AG04450 (cell line): ENCODE measurements at places on chromosomes 4 and X. TPM values are rescaled to one million over a fixed set of nuclear protein-coding genes. Genes with fewer than 3 reads are reported as not detected.

The CXCL13 gene
- polyA plus RNA-seq: not detected in 2 replicates

The CNGA1 gene
- not detected in 2 replicates for polyA plus RNA-seq

The GC gene
- polyA plus RNA-seq: not detected in 2 replicates

The F11 gene
- polyA plus RNA-seq: not detected in 2 replicates

The NWD2 gene
- polyA plus RNA-seq: not detected in 2 replicates

The FRMD7 gene
- polyA plus RNA-seq: not detected in 2 replicates

The HSFX4 gene
- polyA plus RNA-seq: not detected in 2 replicates

DNA sequence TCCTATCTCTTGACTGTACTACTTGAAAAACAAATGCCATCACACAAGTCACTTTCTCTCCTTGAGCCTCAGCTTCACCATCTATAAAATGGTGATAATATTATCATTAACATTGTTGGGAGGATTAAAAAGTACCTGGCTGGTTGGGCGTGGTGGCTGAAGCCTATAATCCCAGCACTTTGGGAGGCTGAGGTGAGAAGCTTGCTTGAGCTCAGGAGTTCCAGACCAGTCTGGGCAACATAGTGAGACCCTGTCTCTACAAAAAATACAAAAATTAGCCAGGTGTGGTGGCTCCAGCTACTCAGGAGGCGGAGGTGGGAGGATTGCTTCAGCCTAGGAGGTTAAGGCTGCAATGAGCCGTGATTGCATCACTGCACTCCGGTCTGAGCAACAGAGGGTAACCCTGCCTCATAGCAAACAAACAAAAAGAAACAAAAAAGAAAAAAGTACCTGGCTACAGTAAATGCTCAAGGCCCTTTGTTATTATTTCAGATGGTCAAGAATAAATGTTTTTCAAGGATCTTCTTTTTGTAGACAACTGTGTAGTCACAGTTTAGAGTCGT, 120.3 kb downstream of the CHRNA9 start:
- no peak for DNase-seq

- DNase-seq: no peak
Measured at GRCh38 chr4:143021384-143021783, 163.3 kb upstream of the USP38 start.

DNA sequence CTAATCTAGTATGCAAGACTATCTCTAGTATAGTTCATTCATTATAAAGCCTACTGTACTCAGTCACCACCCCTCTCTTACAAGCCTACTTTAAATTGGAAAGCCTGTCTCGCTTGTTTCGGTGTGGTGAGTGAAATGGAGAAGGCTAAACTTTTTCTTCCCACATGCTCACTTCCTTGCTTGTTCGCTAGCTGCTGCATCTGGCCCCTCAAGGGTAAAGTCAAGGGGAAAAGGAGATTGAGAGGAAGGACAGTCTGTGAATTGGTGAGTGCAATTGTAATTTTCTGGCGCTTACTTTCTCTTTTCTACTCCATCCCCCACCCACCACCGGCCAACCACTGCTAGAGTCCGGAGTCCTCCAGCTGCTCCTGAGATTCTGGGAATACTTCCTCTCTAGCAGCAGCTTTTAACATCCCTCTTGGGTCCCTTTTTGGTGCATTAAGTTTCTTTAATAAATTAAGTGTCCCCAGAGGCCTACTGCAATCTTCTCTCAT, 12.1 kb upstream of the ARAP2 start:
- no peak for DNase-seq

GRCh38 chr4:124019749-124020549, 623.4 kb downstream of the SPRY1 start:
- DNase-seq: no peak

DNA sequence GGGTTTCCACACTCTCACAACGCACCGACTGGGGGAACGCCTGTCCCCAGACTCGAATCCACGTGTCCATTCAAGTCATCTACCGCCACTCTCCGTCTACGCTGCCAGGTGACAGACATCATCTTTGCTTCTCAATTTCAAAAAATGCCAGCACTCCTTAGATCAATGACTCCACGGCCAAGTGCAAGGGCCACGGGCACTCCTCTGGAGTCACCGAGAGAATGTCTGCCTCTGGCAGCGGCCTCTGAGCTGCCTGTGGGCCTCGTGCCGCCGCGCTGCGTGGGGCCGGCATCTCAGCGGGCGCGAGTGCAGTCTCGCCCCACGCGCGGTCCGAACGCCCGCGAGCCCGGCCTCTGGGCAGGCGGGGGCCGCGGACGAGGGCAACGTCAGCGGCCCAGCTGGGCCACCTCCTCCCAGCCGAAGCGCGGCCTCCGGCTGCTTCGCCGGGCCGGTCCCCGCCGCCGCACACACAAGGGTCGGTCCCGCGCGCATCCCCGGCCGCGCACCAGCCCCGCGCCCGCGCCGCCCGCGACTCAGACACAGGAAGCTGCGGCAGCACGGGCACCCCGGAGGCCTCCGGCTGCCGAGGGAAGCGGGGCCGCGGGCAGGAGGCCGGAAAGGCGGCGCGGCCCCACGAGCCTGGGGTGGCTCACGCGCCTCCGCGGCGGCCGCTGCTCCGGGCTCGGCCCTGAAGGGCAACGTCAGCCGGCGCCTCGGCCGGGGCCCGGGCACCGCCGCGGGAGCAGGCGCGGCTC, 450 bp downstream of the ACSL1 start:
- DNase-seq: no peak

DNA sequence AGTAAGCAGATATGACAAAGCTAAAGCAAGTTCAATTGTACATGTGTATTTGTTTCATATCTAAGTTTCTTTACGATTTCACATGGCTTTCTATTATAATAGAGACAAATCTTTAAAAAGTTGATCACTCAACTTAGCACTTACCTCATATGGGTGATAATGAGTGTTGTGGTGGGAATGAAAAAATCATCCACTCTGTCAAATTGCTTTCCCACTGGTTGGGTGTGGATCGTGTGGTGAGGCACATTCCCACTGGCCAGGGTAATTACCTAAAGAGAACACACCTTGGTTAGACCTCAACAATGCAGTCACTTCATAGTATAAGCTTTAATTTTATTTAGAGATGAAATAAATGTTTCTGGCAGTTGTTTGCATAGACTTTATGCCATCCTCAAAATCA, 708.9 kb downstream of the FSTL5 start:
- no peak for DNase-seq

DNA sequence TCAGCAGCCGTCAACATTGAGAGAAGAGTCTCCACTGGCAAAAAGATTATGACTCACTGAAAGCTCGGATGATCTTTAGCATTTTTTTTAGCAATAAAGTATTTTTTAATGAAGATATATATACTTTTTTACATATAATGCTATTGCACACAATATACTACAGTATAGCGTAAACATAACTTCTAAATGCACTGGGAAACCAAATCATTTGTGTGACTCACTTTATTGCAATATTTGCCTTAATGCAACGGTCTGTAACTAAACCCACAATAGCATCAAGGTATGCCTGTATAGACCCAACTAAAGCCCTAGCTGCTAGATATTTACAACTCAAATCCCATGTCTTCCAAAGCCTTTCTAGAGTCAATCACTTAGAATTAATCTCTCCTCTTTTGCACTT, 52.3 kb upstream of the EDNRA start:
- DNase-seq: no peak

GRCh38 chr4:53932796-53933610, 131.4 kb downstream of the CHIC2 start:
- peak; percentile 92 for DNase-seq

DNA sequence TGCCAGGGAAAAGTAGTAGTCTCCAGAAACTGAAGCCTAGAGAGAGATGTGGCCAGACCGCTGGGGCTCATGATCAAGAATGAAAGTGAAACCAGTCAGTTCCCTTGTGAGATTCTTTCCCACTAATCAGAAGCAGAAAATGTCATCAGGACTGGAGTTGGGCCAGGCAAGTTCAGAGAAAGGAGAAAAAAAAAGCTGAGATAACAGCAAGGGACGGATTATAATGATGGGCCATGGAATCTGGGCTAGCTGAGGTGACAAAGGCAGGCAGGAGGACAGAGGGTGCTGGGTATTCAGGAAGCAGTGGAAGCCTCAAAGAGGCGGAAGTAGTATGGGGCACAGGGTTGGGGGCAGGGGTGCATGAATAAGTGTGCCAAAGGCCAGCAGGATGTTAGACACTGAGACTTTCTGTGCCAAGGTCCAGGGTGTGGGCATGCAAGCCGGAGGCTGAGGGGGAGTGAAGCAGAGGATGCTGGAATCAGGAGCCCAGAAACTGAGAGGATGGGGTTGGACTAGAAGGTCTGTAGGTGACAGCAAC, 2.5 kb downstream of the CXorf38 start:
- no peak for DNase-seq

DNA sequence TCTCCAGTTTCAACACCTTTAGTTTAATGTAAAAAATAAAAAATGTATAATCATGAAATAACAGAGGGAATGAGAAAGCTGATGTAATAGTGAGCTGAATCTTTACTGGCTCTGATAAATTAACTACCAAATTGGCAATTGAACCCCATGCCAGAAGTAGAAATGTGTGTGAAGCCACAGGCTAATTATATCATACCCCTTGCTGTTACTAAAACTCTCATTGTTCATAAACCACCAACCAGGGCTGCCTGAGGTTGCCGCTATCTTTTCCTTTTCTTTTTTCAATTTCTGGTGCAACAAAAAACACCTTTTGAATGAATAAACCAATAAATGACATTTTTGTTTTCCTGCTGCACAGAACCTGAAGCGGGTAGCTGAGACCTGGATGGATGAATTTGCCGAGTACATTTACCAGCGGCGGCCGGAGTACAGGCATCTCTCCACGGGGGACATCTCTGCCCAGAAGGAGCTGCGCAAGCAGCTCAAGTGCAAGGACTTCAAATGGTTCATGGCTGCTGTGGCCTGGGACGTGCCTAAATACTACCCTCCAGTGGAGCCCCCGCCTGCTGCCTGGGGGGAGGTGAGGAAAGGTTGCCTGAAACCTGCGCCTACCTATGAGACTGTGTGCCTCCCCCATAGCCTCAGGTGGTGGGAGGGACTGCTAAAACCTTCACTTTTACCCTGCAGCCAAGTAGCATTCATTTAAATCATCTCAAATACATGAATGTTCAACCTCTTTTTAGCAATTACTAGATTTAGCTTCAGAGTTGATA, 216.7 kb upstream of the GALNT7 start:
- no peak for DNase-seq

DNA sequence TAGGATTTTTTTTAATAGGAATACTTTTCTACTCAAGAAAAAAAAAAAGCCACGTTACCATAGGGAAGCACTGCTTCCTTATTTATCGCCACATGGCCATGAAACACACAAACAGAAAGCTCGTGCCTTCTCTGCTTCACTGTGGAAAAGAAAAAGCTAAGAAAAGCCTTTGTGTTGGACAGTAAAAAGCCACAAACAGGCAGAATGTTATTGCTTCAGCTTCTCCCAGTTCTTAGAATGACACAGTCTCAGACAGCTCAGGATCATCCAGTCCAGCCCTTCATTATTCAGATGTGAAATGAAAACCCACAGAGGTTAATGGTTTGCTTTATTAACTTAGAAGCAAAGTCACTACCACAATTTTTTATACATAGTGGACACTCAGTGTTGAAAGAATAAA, 181.6 kb upstream of the NOCT start:
- DNase-seq: no peak

- no peak for DNase-seq
Measured at GRCh38 chrX:49232525-49232924, 615 bp downstream of the CACNA1F start.

DNA sequence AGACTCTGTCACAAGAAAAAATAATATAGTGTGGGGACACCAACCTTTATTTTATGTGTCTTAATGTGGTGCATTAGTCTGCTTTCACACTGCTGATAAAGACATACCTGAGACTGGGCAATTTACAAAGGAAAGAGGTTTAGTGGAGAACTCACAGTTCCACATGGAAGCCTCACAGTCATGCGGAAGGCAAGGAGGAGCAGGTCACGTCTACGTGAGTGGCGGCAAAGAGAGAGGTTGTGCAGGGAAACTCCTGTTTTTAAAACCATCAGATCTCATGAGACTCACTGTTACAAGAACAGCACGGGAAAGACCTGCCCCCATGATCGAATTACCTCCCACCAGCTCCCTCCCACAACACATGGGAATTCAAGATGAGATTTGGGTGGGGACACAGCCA, 130.2 kb downstream of the AFF1 start:
- no peak for DNase-seq

DNA sequence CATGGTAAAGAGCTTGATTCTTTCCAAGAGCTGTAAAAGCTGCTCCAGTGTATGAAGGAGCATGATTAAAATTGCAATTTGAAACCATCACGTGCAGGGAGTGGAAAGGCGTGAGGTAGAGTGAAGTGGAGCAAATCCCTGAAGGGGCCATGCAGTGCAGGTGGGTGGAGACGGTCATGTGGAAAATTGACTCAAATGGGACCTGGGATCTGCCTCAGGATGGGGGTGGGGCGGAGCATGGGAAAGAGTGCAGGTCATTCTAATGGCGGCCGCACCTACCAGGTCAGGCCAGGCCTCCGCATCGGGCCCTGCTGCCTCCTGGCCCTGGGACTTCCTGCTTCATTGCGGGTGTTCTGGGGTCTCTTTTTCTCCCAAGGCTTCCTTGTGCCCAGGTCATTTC, 25.3 kb upstream of the TRIM60 start:
- DNase-seq: no peak

DNA sequence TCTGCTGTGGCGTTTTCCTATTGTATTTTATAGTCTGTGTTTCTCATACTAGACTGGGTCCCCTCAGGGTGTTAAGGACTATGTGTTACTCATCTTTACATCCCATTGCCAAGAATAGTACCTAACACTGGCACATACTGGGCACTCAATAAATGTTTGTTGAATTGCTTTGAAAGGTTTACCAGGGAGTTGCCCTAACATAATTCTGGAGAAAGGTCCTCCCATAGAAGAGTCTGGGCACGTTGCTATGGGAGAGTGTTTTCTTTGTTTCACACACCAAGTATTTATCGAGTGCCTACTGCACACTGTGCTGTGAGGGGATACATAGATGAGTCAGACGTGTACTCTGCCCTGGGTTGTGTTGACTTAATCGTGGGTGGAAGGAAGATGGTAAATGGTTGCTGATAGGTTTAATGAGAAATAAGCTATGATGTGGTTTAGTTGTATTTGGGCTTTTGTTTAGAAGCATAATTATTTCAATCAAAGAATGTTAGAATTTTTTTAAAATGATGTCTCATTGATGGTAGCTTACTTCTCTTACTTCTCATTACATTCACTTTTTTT, 42.9 kb downstream of the AFF1 start:
- DNase-seq: no peak

DNA sequence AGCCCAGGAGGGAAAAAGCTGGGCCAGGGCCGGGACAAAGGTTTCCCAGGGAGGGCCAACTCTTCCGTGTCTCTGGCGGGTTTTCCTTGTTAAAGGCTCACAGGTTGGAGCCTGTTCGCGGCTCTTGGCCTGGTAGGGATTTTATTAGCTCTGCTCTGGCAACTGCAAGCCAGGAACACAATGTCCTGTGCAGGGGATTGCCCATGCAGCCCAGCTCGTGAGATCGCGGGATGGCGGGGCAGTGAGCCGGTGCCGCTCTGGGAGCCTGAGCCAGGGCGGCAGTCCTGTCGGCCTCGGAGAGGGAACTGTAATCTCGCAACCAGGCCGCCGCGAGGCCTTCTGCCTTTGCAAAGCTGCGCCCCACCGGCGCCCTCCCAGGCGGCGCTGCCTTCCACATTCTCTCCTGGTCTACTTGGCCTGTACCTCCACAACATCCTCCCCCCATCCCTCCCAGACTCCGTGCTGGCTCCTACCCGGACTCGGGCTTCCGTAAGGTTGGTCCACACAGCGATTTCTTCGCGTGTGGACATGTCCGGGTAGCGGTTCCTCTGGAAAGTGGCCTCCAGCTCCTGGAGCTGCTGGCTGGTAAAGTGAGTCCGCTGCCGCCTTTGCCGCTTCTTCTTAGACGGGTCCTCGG, 2.1 kb downstream of the PITX2 start:
- no peak for DNase-seq
